Activated T-cell treated with anti-CD3 and anti-CD28 coated beads, Interleukin-2, amount 50 U/mL, for 72 hours (primary cell): ENCODE measurements at places on chromosomes 2 and 18. TPM values are rescaled to one million over a fixed set of nuclear protein-coding genes. Genes with fewer than 3 reads are reported as not detected.
A peak's percentile ranks its signal among the peaks of the same experiment; 100 is the strongest.

GRCh38 chr2:166090908-166091307 is 36.9 kb downstream of the SCN1A start:
- H3K27ac ChIP-seq = no peak overlapping the region
- H3K4me3 ChIP-seq = no peak overlapping the region
- H3K36me3 ChIP-seq = no peaks in the 10 kb centered on the region
- no peak for DNase-seq
- H3K27me3 ChIP-seq = peaks cover 6% of the 10 kb centered on the region

DNA sequence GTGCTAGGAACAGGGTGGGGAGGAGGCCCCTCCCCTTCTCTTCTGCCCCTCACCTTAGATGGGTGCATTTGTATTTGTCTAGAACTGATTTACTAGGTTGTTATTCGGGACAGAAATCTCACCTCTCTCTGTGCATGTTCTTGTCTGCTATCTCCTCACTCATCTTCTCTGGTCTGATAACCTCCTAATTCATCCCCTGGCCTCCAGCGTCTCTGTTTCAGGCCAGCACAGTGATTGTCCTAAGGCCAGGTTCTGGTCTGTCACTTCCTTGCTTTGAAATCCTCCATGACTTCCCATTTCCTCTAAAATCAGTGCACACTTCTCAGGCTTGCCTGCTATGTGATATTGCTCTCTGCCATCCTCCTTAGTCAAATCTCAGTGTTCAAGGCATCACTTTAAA is 58.4 kb downstream of the CELF4 start:
- H3K27me3 ChIP-seq = no peaks in the 10 kb centered on the region
- DNase-seq = no peak
- H3K27ac ChIP-seq = no peak overlapping the region
- no peaks in the 10 kb centered on the region for H3K4me1 ChIP-seq

DNA sequence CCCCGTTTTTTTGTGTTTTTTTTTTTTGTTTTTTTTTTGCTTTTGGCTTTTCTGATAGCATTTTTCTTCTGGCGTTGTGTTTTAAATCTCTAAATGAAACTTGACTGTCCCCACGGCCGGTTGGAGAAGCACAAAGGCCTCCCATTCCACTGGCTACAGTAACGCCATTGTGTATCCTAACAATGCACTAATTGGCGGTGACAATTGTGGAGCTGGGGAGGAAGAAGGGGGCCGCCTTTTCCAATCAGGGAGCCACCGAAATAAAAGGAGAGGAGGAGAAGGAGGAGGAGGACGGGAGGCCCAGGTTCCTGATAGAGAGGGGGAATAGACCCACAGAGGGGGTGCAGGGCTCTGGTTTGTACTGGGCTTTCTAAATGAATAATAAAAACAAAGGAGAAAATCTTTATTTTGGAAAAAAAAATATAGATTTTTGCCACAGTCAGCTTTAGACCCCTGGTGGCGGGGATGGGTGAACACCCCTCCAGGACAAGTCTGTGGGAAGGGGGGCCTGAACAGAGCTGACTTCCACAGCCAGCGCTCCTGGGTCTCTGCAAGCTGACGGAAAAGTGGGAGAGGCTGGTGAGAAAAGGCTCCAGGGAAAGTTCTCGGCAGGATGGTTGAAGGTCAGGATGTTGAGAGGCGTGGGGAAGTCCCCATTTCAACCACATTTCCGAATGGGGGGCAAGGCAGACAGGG is 43.7 kb upstream of the FZD5 start:
- H3K4me3 ChIP-seq = no peak overlapping the region
- H3K27me3 ChIP-seq = peaks cover 11% of the 10 kb centered on the region
- no peaks in the 10 kb centered on the region for H3K4me1 ChIP-seq
- no peak for DNase-seq
- no peak overlapping the region for H3K27ac ChIP-seq

- H3K4me3 ChIP-seq = no peak overlapping the region
- no peak overlapping the region for H3K27ac ChIP-seq
- no peaks in the 10 kb centered on the region for H3K4me1 ChIP-seq
Observed at GRCh38 chr18:58231930-58232329, 187.9 kb downstream of the NEDD4L start.

GRCh38 chr2:234193977-234194563 is 143.6 kb downstream of the SPP2 start:
- no peak overlapping the region for H3K4me3 ChIP-seq
- H3K27me3 ChIP-seq = peaks cover 6% of the 10 kb centered on the region
- H3K27ac ChIP-seq = no peak overlapping the region
- no peak for DNase-seq
- H3K4me1 ChIP-seq = no peaks in the 10 kb centered on the region

- H3K4me1 ChIP-seq = no peaks in the 10 kb centered on the region
- no peak for DNase-seq
- no peaks in the 10 kb centered on the region for H3K27me3 ChIP-seq
Observed at GRCh38 chr2:115084446-115084845, 642.0 kb downstream of the DPP10 start.

DNA sequence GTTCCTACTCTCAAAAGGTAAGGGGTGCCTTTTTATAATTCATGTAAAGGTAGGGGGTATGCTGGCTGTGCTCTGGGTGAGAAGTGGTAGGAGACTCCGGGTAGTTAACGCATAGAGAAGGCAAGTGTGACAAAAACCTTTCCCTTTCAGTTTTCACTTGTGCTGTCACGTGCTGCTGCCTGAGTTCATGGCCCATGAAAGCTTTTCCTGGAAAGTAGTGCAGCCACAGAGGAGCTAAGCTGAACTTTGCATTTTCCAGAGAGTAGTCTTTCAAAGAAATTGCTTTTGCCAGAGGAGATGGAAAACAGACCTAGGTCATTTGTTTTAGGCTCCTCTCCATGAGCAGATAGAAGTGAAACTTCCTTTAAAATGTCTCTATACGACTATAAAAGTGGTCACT is 44.7 kb downstream of the THSD7B start:
- no peak overlapping the region for H3K4me3 ChIP-seq
- no peaks in the 10 kb centered on the region for H3K27me3 ChIP-seq
- no peak overlapping the region for H3K27ac ChIP-seq
- H3K36me3 ChIP-seq = no peaks in the 10 kb centered on the region
- H3K4me1 ChIP-seq = no peaks in the 10 kb centered on the region

DNA sequence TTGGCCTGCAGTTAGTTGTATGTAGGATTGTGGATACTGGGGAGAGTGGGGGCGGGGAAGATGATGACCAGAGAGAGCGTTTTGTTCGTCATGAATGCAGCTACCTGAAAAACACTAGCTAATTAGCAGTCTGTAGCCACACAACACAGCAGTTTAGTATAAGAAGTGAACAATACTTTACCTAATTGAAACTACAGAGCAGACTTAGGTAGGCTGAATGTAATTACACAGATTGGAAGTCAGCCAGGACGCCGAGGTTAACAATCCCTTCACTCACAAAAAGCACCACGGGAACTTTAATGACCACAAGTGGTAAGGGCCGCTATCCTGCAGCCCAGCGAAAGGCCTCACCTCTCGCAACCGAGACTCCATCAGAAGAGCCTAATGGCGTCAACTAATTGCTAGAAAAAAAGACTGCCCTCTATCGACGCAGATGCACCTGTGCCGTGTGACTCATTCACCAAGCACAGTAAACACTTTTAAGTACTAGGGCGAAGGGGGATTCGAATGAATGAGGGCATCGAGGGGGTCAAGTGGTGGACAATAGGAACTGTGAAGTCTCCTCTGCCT is 591.0 kb downstream of the ARHGAP15 start:
- peaks cover 15% of the 10 kb centered on the region for H3K4me1 ChIP-seq
- DNase-seq = no peak
- H3K27me3 ChIP-seq = no peaks in the 10 kb centered on the region
- H3K27ac ChIP-seq = no peak overlapping the region
- H3K4me3 ChIP-seq = no peak overlapping the region
- peaks cover 11% of the 10 kb centered on the region for H3K36me3 ChIP-seq

DNA sequence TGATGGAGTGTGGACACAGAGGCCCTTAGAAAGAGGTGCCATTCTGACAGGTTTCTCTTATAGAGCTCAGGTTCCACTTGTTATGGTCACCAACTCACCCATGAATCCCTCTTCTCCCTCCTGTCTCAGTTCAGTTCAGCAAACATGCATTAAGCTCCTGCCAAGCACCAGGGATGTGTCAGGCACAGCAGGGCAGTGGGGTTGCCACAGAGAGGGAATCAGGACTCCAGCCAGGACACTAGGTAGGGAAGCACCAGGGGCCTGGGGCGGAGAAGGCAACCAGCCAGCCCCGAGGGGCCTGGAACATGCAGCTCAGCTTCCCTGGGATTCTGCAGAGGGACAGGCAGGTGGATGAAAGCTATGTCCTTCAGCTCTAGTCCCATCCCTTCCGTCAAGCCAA is 44.6 kb downstream of the TOGARAM2 start:
- H3K4me1 ChIP-seq = no peaks in the 10 kb centered on the region
- no peak overlapping the region for H3K4me3 ChIP-seq
- H3K27me3 ChIP-seq = no peaks in the 10 kb centered on the region

DNA sequence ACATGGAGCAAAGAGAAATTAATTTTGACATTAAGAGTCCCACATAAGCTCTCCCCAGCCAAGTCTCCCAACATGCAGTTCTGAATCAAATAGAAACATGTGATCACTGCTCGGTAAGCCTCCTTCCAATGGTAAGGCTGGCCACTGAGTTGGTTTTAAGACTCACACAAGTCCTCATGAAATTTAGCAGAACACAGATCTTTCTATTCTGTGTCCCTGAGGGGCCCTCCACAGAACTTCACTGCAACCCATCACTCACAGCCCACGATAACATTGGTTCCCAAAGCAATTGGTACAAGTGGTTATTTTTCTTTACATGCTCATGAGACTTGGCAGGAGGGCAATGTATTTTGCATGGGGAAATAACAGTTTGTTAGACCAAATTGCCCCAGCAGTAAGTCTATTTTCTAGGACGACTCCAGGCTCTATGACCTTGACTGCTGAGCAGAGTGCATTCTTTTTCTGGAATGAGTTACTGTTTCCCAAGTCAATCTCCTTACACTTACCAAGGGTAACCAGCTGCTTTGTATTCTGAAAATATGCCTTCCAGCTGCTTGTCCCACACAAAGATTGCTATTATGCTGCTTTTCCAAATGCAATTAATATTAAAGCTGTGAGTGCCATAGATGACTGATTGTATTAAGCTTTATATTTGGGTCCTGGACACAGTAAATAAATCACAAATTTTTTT is 142.3 kb upstream of the TANK start:
- peaks cover 14% of the 10 kb centered on the region for H3K36me3 ChIP-seq
- H3K4me3 ChIP-seq = no peak overlapping the region
- H3K4me1 ChIP-seq = no peaks in the 10 kb centered on the region

GRCh38 chr2:37189452-37190153 is 1.1 kb upstream of the SULT6B1 start:
- H3K27me3 ChIP-seq = peaks cover 14% of the 10 kb centered on the region
- peak overlapping the region; percentile 85 for H3K27ac ChIP-seq
- peak; percentile 16 for DNase-seq
- H3K36me3 ChIP-seq = no peaks in the 10 kb centered on the region
- H3K4me3 ChIP-seq = peak overlapping the region; percentile 71

DNA sequence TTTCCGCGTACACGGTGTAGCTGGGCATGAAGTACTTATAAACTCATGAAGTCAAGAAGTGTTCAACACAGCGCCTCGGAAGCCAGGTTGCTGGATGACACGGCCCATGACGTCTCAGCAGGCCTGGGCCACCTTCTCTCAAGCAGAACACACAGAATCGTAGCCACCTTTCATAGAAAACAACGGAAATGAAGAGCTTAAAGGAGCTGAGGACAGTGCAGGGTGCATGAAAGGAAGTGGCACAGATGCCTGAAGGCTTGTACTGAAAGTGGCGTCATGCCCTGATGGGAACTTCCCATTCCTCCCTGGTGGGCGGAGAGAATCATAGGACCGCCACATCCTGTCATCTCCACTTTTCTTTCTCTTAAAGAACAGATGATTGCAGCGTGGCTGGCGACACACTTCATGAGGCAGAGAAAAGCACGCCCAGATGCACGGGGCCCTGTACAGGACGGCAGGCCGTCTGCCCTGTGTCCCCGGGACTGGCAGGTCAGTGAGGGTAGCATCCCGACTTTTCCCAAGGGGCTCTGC is 31.1 kb downstream of the HDAC4 start:
- H3K27ac ChIP-seq = peak overlapping the region; percentile 93
- no peaks in the 10 kb centered on the region for H3K27me3 ChIP-seq
- peak; percentile 86 for DNase-seq
- peaks cover 6% of the 10 kb centered on the region for H3K4me1 ChIP-seq
- peaks cover 2% of the 10 kb centered on the region for H3K36me3 ChIP-seq

- peak overlapping the region; percentile 97 for H3K4me3 ChIP-seq
- H3K27ac ChIP-seq = peak overlapping the region; percentile 90
- H3K27me3 ChIP-seq = no peaks in the 10 kb centered on the region
- peaks cover 51% of the 10 kb centered on the region for H3K4me1 ChIP-seq
- no peak for DNase-seq
- peaks cover 48% of the 10 kb centered on the region for H3K36me3 ChIP-seq
Observed at GRCh38 chr2:190535121-190535439, 558 bp upstream of the NEMP2 start.

GRCh38 chr18:32550963-32551362 is 80.3 kb upstream of the GAREM1 start:
- no peak overlapping the region for H3K27ac ChIP-seq
- H3K27me3 ChIP-seq = peaks cover 5% of the 10 kb centered on the region
- no peaks in the 10 kb centered on the region for H3K4me1 ChIP-seq

DNA sequence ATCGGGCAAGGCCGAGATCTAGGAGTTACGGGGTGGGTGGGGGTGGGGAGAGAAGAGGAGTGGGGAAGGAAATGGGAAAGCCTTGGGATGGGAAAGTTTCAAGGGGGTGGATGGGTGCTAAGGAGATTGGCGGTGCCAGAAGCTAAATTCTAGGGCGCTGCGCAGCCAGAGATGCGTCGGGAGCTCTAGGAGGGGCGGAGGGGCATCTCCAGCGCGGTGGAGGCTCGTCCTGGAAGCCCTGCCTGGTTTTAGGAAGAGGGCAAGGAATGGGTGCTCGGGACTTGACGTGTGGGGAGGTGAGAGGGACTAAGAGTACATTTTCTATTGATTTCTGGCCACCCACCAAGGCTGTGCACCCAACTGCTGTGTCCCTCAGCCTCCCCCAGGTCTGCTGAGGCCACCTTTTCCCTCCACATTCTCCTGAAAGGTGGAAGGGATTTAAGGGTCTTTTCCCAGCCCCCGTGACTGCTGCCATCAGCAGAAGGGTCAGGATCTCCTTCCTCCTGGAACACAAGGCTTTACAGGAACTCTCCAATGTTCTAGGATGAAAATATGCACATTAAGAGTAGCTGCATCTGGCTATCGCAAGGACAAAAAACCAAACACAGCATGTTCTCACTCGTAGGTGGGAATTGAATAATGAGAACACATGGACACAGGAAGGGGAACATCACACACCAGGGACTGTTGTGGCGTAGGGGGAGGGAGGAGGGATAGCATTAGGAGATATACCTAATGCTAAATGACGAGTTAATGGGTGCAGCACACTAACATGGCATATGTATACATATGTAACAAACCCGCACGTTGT is 1.4 kb downstream of the C2orf72 start:
- H3K27ac ChIP-seq = no peak overlapping the region

GRCh38 chr2:230794497-230794896 is 70.2 kb upstream of the ITM2C start:
- no peaks in the 10 kb centered on the region for H3K27me3 ChIP-seq
- peaks cover 9% of the 10 kb centered on the region for H3K4me1 ChIP-seq

GRCh38 chr2:100998235-100998573 is 3.9 kb upstream of the RPL31 start:
- peaks cover 14% of the 10 kb centered on the region for H3K4me1 ChIP-seq
- DNase-seq = no peak
- no peak overlapping the region for H3K4me3 ChIP-seq
- no peaks in the 10 kb centered on the region for H3K27me3 ChIP-seq

Gene CPO
- total RNA-seq = not detected

Gene CDH2
- total RNA-seq = 0.07 TPM

Gene DCC
- total RNA-seq = not detected

Gene DSEL
- 0.23 TPM for total RNA-seq

Gene NAT8
- total RNA-seq = not detected
